ENCODE measurements at places on chromosomes 6 and 20.

GRCh38 chr20:60669211-60669610 is 582.9 kb upstream of the CDH4 start:
- DNase-seq: no peak

- DNase-seq: no peak
Measured at GRCh38 chr6:134943522-134944111, 6.3 kb downstream of the ALDH8A1 start.

GRCh38 chr6:12165722-12166280 is 124.4 kb upstream of the EDN1 start:
- no peak for DNase-seq

DNA sequence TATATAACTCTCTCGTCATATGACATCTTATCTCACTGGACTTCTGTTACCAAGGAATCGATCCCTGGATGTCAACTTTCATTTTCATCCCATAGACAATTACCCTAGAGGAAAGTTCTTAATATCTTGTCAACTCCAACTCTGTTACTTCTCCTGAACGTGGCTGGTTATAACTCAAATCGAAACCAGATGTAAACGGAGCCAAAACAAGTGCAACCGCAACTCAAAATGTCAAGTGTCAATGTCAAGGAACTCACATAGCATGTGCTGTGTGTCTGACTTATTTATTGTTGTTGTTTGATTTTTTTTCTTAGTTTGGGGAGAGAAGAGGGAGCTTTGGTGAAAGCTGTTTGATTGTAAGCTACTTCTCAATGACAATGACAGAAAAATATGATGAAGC is 108.6 kb downstream of the VIP start:
- no peak for DNase-seq

- no peak for DNase-seq
Measured at GRCh38 chr6:120260636-120261035, 911.1 kb upstream of the MAN1A1 start.

GRCh38 chr6:108482559-108482958 is 78.2 kb upstream of the FOXO3 start:
- no peak for DNase-seq
